GM12865 (cell line): ENCODE measurements at places on chromosomes 3 and 15.

GRCh38 chr3:567488-568185 is 371.1 kb downstream of the CHL1 start:
- DNase-seq, result no peak

- DNase-seq, result no peak
These were observed at the start of gene GPR176 for GRCh38 chr15:39919748-39920509. Gene GPR176, minus strand, starts transcription at chr15:39920266. Its CDS starts 240 bp downstream, at chr15:39920026.

DNA sequence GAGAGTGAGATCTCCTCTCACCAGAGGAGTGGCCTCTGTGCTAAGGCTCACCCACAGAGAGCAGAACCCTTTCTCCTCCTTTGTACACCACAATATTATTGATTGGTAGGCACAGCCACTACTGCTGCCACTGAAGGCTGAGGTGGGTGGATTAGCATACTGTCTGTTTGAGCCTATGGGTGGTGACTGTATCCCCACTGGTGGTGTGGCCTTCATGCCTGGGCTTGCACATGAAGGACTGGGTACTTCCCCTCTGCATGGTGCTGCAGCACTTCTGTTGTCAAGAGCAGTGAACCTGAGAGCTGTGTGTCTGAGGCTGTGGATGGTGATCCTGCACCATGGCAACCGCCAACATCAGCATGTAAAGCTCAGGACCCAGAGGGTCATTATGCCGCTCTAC is 35.7 kb upstream of the NECTIN3 start:
- peak; percentile 11 for DNase-seq

DNA sequence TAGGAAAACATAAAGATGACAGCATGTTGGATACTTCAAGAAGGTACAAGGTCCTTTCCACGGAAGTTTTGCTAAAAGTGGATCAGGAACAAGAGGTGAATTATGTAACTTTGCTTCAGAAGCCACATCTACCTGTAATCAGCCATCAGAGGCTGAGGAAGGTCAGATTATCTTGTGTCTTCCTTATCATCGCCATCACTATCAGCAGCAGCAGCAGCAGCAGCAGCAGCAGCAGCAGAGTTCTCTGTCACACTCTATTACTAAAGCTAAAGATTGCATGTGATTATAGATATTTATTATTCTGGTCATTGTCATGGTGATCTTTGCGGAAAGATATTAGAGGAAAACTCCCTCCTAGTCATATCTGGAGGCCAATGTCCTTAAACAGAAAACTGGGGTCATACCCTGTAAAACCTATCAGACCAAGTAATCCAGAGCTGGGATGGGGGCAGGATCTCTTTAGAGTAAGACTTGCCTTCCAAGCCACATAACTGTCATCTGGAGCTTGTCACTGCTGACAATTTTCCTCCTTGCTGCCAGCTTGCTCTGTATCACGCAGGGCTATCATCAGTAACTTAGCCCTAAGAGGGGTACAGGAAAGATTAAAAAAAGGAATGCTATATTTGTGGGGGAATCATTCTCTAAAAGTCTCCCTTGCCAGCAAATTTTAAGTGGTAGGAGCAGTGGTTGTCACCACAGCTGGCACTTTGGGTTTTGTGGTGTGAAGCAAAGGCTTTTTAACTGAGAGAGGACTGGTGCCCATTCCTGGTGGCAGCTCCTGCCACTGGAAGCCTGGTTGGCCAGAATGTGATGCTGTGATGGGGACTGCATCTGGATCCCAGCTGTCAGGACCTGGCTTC is 130.9 kb upstream of the RASGRP1 start:
- peak; percentile 49 for DNase-seq

DNA sequence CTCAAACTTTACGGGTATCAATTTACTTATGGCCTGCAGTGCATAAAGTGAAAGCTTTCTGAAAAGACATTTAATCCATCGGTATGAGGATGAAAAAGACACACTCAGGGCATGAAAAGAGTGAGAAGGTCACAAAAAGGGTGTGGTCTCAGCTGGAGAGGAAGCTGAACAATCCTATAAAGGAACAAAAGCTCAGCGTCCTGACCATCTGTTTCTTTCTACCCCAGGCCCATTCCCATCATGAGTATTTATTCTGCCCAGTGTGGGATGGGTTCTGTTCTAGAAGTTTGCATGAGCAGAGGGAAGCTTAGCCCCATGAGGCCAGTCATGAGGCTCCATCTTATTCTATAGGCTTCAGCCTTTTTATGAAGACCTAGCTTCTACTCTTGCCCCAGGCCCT is 144.6 kb downstream of the LPP start:
- no peak for DNase-seq

DNA sequence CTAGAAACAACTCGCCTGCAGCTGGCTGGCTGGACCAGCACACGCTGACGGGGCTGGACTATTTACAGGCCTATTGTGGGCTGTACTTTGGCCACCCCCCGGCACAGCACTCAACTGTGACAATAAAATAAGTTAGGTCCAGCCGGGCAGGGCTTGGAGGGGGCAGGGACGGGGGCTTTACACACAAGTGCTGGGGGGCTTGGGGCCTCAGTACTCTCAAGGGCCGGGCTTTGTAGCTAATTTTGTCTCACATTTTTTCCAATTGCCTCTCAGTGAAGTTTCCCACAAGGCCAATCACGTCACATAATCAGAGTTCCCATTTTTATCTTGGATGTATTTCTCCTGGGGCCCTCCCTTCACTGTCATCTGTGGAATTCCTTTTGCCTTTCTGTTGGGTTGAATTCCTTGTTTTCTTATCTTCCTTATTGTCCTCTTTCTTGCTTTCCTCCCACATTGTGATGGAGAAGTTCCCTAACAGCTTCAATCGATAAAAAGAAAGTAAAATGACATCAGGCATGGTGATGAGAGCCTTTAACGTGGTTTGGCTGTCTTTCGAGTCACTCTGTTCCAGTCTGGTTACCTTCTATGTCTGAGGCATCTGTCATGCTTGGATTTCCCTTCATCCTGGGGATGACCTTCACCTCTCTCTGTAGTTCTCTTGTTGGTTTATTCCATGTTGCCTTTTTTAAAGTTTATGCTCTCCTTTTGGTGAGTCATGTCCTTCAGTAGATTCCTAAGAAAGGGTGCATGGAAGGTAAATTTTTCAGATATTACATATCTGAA is 44.1 kb upstream of the CMTM7 start:
- no peak for DNase-seq

DNA sequence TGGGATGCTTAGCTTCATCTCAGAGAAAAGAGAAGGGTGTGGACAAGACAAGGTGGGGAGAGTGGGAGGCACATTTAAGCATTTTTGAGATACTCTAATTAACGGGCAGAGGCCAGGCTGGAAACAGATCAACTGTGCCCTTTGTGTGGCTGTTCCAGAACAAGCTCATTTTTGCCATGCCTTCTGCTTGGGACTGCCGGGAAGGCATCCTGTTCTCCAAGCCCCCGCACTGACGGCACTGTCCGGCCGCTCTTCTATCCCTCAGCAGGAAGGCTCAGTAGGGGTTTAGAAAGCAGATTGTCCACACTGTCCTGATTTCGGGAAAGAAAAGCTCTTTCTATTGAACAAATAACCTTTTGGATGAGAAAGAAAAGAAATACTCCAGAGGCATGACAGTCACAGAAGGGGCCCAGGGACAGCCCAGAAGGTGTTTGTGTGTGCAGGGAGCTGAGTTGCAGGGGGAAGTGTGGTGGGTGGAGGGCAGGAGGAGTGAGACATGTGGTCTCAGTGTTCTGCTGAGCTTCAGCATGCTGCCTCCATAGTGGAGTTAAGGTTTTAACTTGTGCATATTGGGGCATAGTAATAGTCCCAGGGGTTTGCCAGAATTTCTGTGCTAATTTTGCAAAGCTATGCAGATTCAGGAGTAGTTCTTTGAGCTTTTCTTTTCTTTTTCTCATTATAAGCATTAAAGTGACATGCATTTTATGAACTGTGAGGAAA is 27.3 kb downstream of the SV2B start:
- no peak for DNase-seq

DNA sequence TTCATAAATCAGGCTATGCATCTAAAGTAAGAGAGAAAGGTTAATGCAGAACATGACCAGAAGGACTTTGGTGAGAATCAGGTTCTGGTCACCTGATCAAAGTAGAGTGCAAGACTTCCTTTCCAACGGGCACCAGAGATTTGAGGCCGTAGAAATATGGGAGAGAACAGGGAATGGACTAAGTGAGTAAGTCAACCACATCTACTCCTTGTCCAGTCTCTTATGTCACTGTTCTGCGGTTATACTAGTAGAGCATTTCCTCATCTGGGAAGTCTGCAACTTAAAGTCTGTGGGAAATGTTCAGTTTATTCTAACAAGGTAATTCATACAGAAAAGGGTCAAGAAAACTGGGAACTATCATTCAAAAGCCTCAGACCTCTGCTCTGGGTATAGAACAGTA is 232.8 kb downstream of the CPNE4 start:
- no peak for DNase-seq

DNA sequence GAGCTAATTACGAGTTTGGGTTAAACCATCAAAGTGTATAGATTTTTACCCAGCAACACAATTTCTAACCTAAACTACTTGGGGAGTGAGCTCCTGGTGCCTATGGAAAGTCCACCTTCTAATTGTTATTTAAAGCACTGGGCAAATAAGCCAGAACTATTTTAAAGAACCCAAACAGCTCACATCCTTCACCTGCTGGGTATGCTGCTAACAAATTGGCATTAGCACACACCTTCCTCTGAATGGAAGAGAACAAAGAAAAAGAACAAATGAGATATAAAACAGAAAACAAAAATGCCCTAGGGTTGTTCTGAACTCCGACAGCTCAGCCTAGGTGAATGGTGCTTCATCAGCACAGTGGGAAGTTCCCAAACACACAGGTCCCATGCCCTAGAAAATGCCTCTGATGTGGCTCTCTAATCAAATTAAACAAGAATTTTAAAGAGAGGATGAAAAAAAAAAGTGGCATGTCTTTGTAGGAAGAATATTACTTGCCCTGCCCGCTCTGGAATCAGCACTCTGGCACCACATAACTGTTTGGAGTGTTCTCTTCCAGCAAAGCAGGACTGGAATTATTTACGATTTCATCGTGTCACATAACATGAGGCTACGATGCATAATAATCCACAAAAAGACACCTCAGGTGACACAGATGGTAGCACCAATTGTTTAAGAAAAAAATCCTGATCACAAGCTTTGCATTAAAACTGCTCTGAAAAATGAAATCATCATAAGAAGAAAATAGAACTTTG is 334.4 kb downstream of the GBE1 start:
- no peak for DNase-seq

- no peak for DNase-seq
These were observed 23.0 kb upstream of the SV2B start for GRCh38 chr15:91077029-91077428.

DNA sequence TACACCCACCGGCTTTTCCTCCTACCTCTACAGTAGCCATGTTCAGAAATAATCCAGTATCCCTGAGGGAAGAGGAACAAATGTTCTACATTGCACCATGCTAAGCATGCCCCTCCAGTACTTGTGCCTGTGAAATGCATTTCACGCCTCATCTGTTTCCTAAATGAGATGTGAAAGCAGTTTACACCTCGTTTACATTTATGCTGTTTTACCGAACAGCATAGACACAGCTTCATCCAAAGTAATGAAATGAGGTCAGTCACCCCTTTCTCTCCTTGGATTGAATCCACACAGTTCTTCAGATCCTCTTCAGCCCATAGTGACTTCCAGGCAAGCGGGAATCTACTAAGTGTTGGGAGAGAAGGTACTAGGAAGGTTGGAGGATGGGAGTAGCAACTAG is 514.3 kb downstream of the PDCD6IP start:
- no peak for DNase-seq

DNA sequence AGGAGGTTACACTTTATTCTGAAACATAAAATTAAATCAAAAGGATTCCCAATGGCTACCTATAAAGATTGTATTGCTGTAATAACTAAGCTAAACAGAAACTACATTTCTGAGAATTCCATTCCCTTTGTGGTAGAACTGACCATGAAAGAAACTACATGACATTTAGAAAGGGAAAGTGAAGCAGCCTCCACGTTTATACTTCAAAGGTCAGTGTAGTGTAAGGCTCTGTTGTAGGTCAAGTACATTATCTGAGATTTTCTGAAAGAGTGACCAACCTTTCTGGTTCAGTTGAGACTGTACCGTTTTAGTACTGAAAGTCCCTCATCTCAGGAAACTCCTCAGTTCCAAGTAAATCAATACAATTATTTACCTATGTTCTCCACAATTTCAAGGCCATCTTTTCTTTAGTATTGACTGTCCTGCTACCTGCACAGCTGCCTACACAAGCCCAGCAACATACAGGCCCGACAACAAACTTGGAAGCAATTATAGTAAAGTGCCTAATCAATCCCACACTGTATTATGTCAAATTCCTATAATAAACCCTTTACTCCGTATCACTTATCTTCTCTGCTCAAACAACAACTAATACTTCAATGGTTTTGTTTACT is 343.0 kb downstream of the PLOD2 start:
- DNase-seq, result peak; percentile 33

DNA sequence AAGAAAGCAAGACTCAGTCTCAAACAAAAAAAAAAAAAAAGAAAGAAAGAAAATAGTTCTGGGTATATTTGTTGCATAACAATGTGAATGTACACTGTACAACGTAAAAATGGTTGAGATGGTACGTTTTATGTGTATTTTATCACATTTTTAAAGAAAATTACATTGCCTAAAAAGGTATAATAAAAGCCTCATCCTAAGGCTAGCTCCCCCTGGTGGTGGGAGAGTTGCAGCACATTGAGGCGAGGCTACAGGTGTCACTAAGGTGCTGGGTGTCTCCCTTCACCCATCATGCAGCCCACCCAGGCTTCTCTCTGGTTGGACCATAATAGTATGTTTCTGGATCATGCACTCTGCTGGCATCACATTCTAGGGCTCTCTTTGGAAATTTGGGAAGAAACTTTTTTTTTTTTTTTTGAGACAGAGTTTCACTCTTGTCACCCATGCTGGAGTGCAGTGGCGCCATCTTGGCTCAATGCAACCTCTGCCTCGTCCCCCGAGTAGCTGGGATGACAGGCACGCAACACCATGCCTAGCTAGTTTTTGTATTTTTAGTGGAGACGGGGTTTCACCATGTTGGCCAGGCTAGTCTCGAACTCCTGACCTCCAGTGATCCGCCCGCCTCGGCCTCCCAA is 12.4 kb upstream of the RAB11A start:
- peak; percentile 80 for DNase-seq
